ENCODE measurements at places on chromosomes 11 and 22.

GRCh38 chr22:39635719-39636118 lies 65.2 kb downstream of the CACNA1I start:
- DNase-seq, result no peak

- DNase-seq, result no peak
Measured at GRCh38 chr22:45185718-45186514, 22.2 kb downstream of the NUP50 start.

DNA sequence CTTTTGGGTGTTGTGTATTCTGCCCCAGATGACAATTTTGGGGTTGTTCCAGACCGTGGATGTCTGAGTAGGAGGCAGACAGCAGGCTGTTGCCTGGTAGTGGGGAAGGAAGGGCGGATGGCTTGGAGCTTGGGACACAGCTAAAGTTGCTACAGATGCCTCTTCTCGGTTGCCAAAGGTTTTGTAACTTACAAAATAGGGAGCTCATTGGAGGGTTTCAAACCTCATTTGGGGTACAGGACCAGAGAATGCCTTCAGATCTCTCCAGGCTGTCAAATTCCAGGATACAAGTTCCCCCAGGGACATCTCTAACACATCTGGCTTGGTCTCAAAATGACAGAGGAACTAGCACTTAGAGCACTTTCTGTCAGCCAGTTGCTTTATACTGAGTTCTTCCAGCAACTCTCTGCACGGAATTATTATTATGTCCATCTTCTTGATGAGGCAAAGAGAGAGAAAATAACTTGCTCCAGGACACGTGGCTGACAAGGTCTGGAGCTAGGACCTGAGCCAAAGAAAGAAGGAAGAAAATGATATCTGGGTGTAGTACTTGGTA lies 56.0 kb downstream of the SLC1A2 start:
- no peak for DNase-seq

DNA sequence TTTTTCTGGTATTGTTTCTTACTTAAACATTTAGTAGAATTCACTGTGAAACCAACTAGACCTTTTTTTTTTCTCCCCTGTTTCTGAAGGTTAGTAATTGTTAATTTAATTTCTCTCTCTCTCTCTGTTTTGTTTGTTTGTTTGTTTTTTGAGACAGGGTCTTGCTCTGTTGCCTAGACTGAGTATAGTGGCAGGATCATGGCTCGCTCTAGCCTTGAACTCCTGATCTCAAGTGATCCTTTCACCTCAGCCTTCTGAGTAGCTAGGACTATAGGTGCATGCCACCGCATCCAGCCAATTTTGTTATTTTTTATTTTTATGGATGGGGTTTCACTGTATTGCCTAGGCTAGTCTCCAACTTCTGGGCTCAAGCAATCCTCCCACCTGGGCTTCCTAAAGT lies 165.0 kb downstream of the UVRAG start:
- DNase-seq, result no peak

- DNase-seq, result peak; percentile 23
Measured at GRCh38 chr11:129458756-129459535, 83.3 kb downstream of the BARX2 start.

DNA sequence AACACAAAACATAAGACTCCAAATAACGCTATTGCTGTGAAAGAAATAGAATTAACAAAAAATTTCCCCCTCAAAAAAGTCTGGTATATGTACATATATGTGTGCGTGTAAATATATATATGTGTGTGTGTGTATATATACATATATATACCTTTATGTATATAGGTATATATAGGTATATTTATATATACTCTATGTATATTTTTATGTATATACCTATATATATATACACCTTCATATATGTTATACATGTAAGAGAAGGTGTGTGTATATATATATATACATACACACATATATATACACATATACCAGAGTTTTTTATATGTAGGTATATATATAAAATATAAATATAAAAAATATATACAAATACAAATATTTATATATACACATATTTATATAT lies 199.2 kb downstream of the RAB38 start:
- no peak for DNase-seq

DNA sequence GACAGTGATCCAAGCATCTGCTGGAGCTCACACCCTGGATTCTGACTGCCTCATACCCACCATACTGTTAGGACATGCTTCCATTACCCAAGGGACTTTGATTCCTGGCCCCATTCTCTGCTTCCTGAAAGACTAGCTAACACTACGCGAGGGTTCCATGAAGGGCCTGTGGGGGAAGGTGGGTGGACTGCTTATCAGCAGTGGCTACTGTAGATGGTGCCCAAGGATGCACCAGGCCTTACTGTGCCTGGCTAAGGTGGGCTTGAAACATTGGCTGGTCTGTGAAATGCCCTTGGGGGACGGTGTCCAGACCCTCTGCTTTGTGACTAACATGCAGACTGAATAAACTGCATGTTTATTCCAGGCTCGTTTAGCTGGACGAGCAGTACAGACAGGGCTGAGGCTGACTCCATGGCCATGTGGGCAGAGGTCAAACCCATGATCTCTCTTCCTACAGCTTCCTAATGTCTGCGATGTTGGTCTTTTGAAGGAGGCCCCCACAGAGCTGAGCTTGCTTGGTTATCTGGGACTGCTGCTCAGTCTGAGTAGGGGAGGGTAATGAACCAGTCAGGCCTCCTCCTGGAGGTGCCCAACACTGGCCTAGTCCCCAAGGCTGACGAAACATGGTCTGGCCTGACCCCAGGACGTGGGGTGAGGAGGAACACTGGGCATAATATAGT lies 48.3 kb upstream of the PHOX2A start:
- no peak for DNase-seq

GRCh38 chr11:47983464-47984397 lies 3.4 kb downstream of the PTPRJ start:
- DNase-seq, result no peak

DNA sequence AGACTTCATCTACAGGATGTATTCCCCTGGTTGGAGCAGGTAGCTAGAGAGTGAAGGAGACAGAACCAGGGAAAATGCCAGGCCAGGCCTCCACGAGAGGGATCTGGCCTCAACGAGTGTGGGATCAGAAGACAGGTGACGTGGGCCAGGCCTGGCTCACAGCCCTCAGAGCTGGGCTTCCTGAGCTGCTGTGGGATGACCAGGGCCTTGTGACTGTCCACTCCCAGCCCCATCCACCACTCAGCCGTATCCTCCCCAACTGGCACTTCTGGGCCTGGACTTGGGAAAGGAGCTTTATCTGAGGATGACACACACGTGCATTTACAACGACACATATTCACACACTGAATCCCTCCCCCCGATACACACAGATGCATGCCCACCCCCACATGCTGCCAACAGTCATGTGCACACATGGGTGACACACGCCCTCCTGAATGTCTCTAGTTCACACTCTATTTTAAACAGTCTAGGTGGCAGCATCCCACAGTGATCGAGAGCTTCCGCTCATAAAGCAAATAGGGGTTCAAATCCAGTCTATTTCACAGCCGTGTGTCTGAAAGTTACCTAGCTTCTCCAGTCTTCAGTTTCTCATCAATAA lies 93.1 kb downstream of the TP53I11 start:
- DNase-seq, result no peak

GRCh38 chr11:69671734-69672465 lies 3.3 kb downstream of the LTO1 start:
- DNase-seq, result no peak

DNA sequence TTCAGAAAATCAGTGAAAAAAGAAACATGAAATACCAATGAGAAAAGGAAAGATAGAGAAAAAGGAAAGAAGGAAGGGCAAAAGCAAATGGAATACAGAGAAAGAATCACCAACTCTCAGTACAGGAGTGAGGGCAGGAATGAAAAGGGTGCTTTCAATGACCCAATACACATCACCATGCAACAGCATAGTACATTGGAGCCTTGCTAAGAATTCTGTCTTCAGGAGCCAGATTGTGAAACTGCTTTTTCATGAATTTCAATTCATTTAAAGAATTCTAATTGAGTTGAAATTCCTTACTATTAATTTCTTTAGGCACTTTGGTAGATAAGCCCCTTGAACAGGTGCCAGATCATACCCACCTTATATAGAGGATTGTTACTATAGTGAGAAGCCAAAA lies 34.9 kb downstream of the BLID start:
- no peak for DNase-seq

GRCh38 chr22:21591695-21592094 lies 24.2 kb downstream of the UBE2L3 start:
- DNase-seq, result no peak

DNA sequence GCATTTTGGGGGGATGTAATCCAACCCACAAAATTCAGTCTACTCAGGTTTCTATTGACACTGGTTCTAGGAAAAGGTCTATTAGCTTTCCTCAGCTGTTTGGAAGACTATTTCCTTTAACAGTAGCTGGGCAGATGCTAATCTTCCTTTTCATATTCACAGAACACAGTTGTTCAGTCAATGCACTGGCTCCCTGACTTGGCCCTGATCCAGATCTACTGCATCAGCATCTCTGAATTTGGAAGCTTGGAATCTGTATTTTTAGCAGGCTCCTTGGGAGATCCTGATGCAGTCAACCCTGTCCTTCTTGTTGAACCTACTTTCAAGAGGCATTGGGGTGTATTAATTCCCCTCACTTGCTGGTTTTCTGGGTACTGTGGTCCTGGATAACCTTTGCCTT lies 6.3 kb downstream of the HTATIP2 start:
- no peak for DNase-seq
